Activated CD4-positive, alpha-beta T cell treated with anti-CD3 and anti-CD28 coated beads, Interleukin-2, amount 10 ng/mL, durations not matched to agents 7 days and 5 days (primary cell): ENCODE measurements at places on chromosomes 2 and 18. TPM values are rescaled to one million over a fixed set of nuclear protein-coding genes. Genes with fewer than 3 reads are reported as not detected.

Gene MFSD2B
- not detected for total RNA-seq

Gene RAPGEF4
- total RNA-seq, result 0.62 TPM

Gene DTNA
- not detected for total RNA-seq

Gene MPP4
- total RNA-seq, result not detected

Gene VIL1
- total RNA-seq, result 0.17 TPM

Gene DIPK1C
- not detected for total RNA-seq

Gene GAL3ST2
- total RNA-seq, result not detected

Gene CRYGC
- total RNA-seq, result not detected

Gene HOXD4
- not detected for total RNA-seq

Gene TCF23
- not detected for total RNA-seq

Gene ACAA2
- 91.2 TPM for total RNA-seq

Gene GALNT3
- 9.0 TPM for total RNA-seq

Gene BZW1
- 201 TPM for total RNA-seq

Gene PTPRM
- 5.1 TPM for total RNA-seq

Gene RND3
- not detected for total RNA-seq

Gene MEP1B
- not detected for total RNA-seq

Gene SKOR2
- total RNA-seq, result not detected

Gene KRTCAP3
- total RNA-seq, result 7.1 TPM

Gene ASB18
- not detected for total RNA-seq

Gene ANKRD29
- not detected for total RNA-seq

Gene CYBRD1
- 0.45 TPM for total RNA-seq

Gene ADRA2B
- total RNA-seq, result not detected

Gene IL36A
- total RNA-seq, result not detected

Gene CKAP2L
- 78.1 TPM for total RNA-seq

Gene CELF4
- not detected for total RNA-seq

Gene IL1B
- total RNA-seq, result not detected

Gene NHEJ1
- 20.3 TPM for total RNA-seq

Gene SLC66A3
- 23.4 TPM for total RNA-seq

Gene UGT1A1
- not detected for total RNA-seq

Gene PROM2
- total RNA-seq, result 0.42 TPM

Gene FTCDNL1
- 2.3 TPM for total RNA-seq

Gene MC2R
- total RNA-seq, result not detected

Gene CYP27C1
- total RNA-seq, result not detected

Gene MAP2
- not detected for total RNA-seq

Gene EVX2
- total RNA-seq, result not detected

Gene SLC11A1
- total RNA-seq, result 0.17 TPM

Gene KCNG2
- not detected for total RNA-seq

Gene KIF1A
- 0.37 TPM for total RNA-seq

Gene DNER
- not detected for total RNA-seq
